Activated naive CD4-positive, alpha-beta T cell treated with anti-CD3 and anti-CD28 coated beads, Interleukin-2, amount 50 U/mL, for 16 hours (primary cell): ENCODE measurements at places on chromosomes 11 and 22.

- no peak for DNase-seq
Measured at GRCh38 chr11:13674799-13675509, 6.5 kb downstream of the FAR1 start.

GRCh38 chr11:2677127-2677526 lies 22.7 kb downstream of the KCNQ1OT1 start:
- DNase-seq = no peak

DNA sequence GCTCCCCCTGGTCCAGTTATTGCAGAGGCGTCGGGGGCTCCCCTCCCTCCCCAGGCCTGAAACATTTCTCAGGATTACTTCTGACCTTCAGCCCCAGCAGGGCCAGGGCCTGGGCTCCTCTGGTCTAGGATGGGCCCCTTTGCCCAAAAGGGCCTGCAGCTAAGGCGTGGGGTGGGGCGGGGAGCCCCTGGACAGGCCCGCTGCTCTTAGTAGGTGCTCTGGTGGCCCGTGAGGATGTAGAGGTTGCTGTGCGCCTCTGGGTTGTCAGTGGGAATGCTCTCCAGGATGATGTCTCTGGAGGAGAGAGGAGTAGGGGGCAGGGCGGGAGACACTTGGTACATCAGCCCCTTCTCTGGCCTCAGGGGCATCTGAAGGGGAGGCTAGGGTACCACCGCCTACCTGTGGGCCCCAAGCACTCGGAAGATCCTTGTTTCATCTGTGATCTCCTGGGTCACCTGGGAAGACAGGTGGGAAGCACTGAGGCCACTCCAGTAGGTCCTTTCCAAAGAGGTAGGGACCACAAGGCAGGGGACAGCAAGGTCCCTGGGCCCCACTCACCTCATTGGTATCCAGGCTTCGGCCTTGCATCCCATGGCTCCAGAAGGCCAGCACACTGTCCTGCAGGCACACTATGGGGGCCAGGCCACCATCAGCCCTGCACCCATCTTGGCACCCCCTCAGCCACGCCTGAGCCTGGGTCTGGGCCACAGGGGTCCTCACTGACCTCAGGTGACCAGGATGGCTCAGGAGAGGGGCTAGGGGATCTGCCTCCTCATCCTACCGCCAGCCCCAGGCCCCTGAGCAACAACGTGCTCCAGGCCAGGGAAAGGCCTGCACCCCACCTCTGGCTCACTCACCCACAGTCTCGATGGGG lies 11.2 kb upstream of the SF1 start:
- DNase-seq = no peak

DNA sequence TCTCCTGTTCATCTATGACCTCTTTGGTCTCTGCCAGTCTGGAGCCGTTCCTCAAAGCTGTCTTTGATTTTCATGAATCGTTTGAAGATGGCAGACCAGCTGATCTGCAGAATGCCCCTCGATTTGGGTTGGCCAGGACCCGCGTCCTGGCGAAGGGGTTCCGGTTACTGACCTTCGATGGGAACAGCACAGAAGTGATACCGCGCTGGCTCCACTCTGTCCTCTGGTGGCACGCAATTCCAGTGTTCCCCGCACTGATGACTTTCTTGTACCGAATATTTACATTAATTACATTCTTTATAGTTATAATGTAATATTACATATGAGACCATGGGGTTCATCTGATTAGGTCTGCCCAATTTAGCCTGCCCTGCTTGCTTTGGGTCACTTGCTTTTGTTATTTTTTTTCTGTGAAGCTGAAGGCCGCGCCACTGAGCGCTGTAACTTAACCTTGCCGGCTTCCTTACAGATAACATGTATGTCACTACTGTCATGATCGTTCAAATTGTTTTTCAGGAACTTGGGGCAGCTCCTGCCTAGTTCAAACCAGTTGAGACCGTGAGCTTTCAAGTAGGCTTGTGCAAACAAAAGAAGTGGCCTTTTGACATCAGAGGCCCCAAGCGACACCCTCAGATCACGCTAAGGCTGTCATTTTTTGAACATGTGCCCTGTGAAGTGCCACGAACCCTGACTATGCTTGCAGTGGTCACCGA lies 4.1 kb upstream of the USP18 start:
- no peak for DNase-seq
